ENCODE measurements at places on chromosomes 2 and 18.

- no peak for DNase-seq
Observed at GRCh38 chr18:60812921-60813320, 440.3 kb upstream of the MC4R start.

GRCh38 chr2:163594497-163594896, 141.3 kb downstream of the FIGN start:
- no peak for DNase-seq

DNA sequence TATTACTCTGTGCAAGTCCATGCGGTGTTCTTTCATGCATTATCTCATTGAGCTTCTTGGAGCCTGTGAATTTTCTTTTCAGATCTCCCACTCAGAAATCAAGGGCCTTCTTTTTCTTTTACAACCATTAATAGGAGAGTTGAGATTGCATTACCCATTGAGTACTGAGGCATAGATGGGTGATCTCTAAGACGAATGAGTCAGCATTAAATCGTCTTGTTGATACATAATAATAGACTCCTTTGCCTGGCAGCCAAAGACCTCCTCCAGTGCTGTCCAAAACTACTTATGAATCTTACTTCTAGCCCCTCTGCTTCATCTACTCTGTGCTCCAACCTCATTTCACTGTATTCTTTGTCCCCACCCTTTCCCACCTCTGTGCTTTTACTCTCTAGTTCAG, 180.5 kb downstream of the AGPS start:
- peak; percentile 12 for DNase-seq

GRCh38 chr2:51000849-51001617, 30.9 kb downstream of the NRXN1 start:
- no peak for DNase-seq

DNA sequence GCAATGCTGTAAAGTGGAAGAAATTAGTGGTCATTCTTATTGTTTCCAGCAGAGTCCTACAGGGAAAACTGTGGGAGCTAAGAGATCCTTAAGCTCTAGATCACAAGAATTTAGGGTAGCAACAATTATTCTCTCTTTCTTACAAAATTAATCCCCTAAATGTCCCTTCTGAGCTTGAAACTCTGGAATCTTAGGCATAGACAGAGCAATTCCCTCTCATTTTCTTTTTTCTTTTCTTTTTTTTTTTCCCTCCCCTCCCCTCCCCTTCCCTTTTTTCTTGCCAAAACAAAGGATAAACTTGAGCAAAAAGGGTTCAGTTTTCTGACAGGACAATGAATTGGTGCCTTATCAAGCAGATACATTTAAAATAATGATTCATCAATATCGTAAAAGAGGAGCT, 441.0 kb downstream of the DSC3 start:
- no peak for DNase-seq

DNA sequence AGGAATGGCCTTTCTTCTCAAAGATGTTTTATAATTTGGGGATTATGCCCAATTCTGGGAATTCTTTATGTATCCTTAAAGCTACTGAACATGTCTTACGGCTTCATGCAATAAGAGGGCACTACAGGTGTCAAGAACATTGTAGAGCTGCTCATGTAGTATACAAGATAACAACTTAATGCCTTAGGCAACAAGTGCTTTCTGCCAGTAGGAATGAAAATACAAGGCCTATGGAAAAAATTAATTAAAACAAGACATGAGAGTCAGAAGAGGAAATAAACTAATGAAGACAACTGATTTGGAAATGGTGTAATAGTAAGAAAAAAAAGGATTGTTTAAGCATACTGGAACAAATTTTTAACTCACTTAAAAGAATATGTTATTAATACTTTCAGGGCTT, 27.3 kb downstream of the GREB1L start:
- DNase-seq, result no peak

GRCh38 chr2:190319555-190320498, at the start of gene HIBCH:
HIBCH (minus strand) TSS chr2:190319826; CDS start chr2:190319750, 76 bp downstream.
- peak; percentile 100 for DNase-seq

GRCh38 chr18:46820863-46821262, 64.0 kb upstream of the ST8SIA5 start:
- no peak for DNase-seq

- DNase-seq, result no peak
Observed at GRCh38 chr2:105113616-105114291, 75.9 kb downstream of the MRPS9 start.

DNA sequence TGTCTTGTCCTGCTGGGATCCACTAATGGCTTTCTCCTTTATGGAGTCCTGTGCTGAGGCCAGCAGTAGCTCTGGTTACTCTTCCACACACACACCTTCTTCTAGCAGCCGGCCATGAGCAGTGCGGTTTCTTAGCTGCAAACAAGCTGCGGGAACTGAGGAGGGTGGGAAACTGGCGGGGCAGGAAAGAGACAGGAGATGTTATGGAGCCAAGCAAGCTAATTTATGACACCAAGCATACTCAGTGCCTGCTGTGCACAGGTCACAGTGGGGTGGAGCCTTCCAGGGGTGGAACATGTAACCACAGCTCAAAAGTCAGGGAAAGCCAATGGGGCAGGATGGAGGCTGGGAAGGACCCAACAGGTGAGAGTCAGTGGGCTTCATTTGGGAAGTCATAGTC, 180.8 kb downstream of the FAM210A start:
- no peak for DNase-seq

GRCh38 chr2:48328942-48329723, 200.8 kb upstream of the STON1 start:
- no peak for DNase-seq

- peak; percentile 66 for DNase-seq
Observed at GRCh38 chr2:9693196-9693491, 62.3 kb upstream of the YWHAQ start.

GRCh38 chr2:168136392-168136977, 110.9 kb downstream of the STK39 start:
- peak; percentile 44 for DNase-seq

DNA sequence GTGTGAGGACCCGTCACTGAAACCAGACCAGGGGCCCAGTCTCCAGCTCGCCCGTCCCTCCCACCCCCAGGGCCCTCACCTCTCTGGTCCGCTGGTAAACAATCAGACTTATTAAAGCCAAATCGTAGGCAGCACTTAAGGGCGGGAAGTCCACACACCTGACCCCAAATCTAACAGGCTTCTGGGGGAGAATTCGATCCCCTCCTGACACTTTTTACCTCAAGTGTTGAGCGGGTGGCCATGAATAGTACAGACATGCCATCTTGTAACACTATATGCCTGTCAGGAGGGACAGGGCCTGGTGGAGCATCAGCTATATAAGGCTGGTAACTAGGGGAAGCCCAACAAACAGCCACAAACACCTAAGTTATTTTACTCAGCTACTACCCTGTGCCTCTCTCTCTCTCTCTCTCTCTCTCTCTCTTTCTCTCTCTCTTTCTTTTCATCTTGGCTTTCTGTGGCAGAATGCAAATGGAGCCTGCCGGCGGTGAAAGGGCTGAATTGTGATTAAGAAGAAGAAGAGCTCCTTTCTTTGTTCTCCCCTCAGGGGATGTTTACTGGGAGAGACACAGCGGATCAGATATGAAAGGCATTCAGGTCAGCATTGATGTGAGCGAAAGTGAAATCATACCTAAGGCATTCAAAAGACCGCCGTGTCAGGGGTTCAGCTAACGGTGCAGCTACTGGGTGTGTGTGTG, 9.5 kb downstream of the ZEB2 start:
- DNase-seq, result peak; percentile 83

DNA sequence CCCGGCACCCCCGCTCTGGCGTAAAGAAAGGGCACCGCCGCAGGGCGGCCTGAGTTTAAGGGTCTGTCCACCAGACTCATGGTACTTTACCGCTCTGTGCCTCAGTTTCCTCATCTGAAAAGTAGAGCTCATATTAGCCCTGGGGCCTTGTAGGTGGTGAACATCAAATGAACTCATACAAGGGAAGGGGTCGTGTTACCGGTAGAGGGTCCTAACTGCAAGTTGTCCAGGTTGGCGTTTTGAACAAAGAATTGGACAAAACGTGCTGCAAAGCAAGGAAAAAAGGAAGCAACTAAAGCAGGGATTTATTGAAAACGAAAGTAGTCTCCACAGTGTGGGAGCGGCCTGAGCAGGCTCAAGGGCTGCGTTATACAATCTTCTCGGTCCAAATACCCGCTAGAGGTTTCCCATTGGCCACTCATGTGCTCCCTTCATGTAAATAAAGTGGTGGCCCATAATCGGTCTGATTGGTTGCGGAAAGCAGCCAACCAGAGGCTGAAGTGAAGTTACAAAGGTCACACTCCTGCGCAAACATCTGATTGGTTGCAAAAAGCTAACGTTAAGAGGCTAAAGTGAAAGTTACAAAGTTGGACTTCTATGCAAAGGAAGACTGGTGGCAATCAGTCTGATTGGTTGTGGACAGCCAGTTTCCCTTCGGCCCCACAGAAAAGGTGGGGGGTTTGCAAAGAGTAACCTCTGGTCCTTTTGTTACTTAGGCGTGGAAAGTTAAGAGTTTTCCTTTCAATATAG, 80.7 kb upstream of the LDLRAD4 start:
- DNase-seq, result no peak

GRCh38 chr2:236748385-236748784, 178.8 kb downstream of the ACKR3 start:
- DNase-seq, result no peak

DNA sequence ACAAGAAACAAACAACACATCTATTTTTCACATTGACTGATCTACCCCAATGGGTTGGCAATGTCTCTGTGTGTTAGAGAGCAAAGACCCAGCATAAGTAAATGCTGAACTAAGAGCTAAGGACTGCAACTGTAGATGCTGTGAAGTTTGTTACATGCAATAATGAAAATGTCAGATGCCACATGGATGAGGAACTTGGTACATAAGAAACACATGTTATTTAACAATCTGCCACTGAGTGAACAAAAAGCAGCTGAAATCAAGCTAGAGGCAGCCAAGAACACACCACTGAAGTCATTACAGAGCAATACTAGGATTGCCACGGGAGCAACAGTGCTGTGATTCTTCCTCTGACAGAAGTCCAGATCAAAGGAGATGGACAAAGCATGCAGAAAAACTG, 389.4 kb downstream of the CDH2 start:
- no peak for DNase-seq

DNA sequence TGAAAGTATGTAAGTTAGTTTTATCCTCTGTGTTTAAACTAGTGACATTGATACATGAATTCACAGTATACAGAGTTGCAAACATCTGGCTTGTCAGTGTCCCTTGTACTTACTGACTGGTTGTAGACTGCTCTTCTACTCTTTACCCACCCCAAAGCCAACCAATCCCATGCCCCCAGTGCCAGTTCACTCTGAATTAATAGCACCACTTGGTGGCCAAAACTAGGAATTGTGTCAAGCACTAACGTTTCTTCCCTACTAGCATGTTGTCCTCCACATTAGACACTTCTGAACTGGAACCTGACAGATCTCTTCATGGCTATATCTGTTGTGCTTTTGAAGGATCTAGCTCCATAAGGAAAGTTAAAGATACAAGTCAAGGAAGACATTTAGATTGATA, 27.2 kb upstream of the OTX1 start:
- DNase-seq, result peak; percentile 51

DNA sequence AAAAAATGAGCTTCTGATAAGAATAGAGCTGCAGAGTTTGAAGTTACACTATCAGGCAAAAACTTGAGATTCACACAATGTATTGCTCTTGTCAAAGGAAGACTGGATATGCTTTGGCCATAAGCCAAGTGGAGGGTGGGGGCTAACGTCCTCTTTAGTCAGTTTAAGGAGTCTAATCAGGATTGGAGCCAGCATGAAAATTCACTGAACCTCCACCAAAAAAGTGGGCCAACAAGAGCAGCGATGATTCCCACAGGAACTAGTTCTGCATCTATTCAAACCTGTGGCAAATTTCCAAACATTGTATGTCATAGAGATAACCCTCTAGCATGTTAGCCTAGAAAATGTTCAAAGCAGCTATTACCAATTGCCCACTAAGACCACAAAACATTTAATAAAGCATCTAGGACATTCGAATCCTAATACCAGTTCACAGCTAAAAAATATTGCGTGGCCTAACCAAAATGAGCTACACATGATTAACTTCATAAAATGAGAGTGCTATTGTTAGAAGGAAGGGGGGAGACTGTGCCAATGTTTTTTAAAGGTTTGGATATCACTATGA, 43.5 kb upstream of the TMEM247 start:
- DNase-seq, result no peak

- DNase-seq, result no peak
Observed at GRCh38 chr2:172823261-172823850, 87.7 kb downstream of the RAPGEF4 start.

DNA sequence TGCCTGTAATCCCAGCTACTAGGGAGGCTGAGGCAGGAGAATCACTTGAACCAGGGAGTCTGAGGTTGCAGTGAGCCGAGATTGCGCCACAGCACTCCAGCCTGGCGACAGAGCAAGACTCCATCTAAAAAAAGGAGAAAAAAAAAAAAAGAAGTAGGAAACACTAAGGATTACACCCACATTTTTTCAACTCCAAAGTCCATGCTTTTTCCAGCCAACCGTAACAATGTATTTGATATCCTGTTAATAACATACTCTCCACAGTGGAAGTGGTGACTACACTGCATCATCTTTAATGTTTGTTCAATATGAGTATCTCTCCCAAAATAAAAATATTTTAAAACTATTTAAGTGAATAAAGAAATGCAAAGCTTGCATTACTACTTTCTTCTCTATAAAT, 481.6 kb upstream of the ACVR2A start:
- no peak for DNase-seq

DNA sequence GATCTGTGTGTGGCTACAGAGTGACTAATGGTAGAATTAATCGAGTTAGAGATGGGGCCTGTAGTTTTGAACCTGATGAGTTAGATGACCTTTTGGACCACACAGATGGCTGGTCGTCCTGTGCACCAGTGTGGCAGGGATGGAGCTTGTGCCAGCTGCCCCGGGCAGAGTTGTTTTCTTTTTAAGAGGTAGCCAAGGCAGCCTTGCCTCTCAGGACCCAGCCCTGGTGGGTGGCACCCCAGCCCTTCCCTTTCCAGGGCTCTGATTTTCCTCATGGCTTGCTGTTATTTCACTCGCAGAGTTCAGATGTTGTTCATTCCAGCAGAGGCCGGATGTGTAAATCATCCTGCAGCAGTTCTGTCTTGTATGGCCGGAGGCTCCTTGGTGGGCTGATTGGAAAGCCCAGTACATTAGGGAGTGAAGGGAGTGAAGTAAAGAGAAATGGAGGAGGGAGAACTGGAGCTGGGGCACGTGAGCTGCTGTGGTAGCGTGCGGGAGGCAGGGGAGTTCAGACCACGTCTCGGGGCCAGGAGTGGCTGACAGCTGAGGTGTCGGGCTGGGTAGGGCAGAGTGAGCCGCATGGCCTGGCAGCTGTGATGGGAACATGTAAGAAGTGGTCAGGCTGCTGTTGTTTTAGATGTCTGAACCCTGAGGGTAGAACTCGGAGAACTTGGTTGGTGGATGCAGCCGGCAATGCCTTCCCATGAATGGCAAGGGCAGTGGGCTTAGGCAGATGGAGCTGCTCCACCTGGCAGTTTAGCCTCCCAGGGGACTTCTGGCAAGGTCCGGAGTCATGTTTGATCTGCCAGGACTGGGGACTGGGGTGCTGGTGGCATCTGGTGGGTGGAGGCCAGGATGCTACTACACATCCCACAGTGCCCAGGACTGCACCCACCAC, 28.8 kb downstream of the ASAP2 start:
- DNase-seq, result peak; percentile 54

- no peak for DNase-seq
Observed at GRCh38 chr2:223538920-223539440, 63.2 kb downstream of the SCG2 start.
